ENCODE measurements at places on chromosomes 7 and 10.

- DNase-seq = no peak
Measured at GRCh38 chr10:810351-810846, 120.9 kb upstream of the DIP2C start.

DNA sequence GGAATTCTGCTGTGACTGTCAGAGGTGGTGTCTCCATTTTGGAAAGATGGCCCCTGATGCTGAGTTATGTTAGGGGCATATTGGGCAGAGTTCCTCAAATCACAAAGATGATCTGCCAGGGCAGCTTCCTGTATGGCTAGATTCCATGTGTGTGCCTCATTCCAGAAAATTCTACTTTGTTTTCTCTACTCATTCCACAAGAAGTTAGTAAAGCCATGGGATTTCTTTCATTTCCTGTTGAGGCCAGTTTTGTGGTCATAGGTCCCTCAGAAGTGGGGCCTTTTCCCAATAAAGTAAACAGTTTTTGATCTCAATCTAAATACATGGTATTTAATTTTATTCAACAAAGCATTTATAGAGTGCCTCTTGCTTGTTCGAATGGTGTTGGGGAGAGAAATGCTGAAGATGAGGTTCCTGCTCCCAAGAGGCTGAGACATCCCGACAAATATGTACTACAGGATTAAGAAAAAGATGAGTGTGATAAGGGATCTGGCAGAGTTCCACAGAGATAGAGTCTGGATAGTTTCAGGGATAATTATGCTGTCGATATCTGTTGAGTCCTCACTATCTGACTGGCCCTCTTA lies 33.0 kb downstream of the MINDY4 start:
- no peak for DNase-seq

- DNase-seq = peak; percentile 51
Measured at GRCh38 chr7:295155-296154, 5.5 kb downstream of the FOXL3 start.

DNA sequence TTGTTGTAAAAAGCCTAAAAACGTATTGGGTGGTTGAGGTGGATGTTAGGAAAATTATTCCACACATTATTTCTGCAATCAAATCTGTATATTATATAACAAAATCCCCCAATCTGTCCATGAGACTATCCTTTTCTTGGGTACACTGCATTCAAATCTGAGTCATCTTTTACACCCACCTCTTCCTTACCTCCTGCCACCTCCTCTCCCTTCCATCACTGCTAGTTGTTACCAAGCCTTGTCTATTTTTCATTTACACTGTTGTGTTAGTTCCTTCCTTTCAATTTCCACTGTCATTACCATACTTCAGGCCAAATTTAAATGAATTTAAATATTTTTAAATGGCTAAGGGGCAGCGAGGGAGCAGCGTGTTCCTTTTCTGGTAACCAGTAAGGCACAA lies 83.3 kb downstream of the ITGA8 start:
- no peak for DNase-seq

GRCh38 chr10:21273400-21273968 lies 252.0 kb downstream of the SKIDA1 start:
- no peak for DNase-seq

DNA sequence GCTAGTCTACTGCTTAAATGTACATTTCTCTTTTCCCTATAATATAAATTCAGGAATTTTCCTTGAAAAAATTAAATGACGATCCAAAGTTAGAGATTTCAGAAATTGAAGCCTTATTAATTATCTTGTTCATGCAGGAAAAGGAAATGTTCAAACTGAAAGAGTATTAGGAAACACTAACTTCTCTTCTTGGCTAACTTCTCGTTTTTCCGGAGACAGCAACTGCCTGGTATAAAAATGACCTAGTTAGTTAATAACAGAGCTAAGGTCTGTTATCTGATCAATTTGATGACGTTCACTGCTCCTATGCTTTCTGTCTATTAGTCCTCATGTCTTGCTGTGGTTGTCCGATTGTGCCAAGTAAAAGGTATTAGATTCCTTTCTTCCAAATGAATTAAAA lies 212.5 kb downstream of the DGKB start:
- no peak for DNase-seq

DNA sequence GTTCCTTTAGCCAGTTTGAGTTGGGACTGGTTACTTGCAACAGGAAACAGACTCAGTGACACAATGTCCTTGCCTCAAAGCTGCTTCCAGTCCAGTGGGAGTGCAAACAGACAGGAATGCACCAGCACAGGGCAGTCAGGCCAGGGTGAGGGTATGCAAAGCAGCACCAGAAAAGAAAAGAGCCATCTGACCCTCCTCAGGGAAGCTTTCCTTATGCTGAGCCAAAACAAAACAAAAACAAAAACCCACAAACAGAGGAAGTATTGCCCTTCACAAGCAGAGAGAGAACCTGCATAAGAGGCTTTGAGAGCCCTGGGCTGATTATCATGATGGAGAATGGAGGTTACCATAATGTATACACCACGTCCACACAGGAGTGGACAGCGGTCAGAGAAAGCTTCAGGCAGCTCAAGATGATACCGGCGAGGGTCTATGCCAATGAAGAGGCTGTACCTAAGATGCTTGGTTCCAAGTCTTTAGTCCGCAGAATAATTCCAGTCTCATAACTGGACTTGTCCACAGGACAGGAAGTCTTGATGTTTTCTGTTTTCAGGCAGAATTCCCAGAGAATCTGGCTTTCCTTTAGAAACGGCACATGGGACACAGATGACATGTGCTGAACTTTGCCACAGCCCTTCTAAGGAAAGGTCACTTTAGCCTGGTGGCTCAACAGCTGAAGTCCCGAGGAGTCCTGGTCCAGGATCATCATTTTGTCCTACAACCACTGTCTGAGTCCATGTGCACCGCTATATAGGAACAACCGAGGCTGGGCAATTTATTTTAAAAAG lies 263.3 kb downstream of the TNS3 start:
- DNase-seq = no peak

GRCh38 chr10:124697443-124697836 lies 46.7 kb downstream of the FAM53B start:
- peak; percentile 69 for DNase-seq

DNA sequence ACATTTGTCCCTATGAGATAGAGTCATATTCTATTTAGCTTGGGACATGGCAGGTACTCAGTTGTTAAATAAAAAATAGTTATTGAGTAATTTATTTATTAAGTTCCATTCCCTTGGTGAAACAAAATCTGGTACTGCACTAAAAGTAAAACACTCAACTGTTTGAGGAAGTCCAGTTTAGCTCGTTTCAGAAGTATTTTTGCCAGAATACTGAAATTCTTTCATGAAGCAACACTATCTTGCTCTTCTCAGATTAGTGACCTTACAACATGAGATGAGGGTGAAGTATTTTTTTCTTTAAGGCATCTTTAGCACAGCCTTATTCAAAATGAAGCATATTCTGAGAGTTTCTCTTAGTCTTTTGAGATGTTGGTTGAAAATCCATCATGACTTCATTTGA lies 106.0 kb downstream of the ZNF365 start:
- DNase-seq = no peak

GRCh38 chr7:153891990-153892389 lies 160.2 kb upstream of the DPP6 start:
- no peak for DNase-seq

DNA sequence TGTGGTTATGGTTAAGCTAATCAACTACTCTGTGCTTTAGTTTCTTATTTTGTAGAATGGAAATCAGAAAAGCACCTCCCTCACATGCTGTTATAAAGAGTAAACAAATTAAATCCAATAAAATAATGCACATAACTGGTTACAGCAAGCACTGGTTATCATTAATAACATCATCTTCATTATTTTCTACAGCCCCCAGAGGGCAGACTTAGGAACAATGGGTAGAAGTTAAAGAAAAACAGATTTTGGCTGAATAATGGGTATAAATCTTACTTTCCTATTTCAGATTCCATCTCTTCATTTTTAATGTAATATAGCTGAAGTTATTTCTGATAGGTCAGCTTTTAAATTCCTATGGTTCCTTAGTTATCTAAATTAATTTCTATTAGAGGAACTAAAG lies 126.5 kb downstream of the DOCK4 start:
- no peak for DNase-seq

- no peak for DNase-seq
Measured at GRCh38 chr7:138875794-138876193, 77.8 kb upstream of the ATP6V0A4 start.

DNA sequence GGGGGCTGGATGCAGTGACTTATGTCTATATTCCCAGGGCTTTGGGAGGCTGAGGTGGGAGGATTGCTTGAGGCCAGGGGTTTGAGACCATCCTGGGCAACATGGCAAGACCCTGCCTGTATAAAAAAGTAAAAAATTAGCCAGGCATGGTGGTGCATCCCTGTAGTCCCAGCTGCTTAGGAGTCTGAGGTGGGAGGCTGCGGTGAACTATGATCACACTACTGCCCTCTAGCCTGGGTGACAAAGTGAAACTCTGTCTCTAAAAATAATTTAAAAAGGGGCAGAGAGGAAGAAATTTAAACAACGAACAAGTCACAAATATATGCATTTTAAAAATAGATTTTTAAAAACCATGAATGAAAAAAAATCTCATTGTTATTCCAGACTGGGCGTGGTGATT lies 46.2 kb upstream of the FEZF1 start:
- DNase-seq = no peak

DNA sequence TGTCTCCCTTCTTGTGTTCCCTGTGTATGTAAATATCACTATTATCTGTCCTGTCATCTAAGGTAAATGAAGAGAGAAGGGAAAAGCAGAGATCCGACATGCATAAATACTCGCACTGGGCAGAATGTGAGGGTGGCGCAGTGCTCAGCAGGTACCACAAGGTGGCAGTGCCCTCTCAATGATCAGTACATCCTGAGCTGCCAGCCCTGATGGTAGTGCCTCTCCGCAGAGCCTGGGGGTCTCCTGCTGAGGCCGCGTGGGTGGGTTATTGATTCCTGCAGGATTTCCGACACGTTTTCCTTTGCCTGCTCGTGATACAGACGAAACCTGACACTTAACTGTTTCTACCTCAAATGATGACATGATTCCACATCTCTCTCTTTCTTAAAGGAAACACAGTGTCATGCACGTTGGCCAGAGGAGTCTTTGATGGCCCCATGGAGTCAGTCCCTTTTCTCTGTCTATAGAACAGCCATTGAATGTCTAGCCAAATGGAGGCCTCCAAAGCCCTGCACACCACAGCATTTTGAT lies 19.8 kb downstream of the RGR start:
- peak; percentile 85 for DNase-seq

DNA sequence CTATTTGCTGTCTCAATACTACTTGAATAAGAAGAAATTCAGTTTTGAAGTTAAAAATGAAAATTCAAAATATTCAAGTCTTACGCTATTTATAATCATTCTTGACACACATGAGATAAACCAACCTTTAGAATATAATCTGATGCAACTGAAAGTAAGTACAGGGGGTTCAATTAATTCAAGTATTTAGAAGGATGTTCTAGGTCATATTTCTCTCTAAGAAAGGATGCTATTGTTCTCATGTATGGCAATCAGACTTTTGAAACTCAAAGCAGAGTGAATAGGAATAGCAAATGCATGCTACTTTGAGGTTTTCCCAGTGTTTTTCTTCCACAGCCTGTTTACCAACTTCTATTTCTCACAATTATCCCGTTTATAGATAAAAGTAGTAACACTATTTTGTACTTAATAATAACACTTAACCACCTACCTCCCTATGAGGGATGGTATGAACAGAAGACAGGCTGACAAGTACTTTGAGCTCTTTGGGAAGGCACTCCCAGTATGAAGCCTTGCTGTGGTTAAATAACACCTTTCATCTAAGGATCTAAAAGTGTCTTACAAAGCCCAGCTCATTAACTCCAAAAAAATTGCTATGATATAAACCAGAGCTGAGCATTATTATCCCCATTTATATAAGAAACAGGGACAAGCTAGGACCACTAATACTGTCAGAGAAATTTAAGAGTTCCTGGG lies 18.0 kb upstream of the SPOCK2 start:
- DNase-seq = no peak

DNA sequence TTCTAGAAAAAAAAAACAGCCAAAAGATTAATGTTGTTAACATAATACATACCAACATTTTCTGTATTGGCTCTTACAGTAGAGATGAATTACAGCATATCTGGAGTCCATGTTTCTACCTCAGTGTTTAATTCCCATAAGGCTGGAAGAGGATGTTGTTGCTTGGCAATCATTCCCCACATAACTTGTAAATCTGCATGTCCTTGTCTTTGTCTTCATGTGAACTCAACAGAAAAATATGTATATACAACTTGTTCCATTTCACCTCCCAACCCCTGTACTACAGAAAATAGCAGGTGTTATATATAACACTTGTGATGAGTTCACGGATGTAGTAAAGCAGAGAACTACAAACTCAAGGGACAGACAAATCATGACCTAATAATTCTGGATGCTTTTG lies 160.9 kb upstream of the SEMA3C start:
- DNase-seq = no peak

DNA sequence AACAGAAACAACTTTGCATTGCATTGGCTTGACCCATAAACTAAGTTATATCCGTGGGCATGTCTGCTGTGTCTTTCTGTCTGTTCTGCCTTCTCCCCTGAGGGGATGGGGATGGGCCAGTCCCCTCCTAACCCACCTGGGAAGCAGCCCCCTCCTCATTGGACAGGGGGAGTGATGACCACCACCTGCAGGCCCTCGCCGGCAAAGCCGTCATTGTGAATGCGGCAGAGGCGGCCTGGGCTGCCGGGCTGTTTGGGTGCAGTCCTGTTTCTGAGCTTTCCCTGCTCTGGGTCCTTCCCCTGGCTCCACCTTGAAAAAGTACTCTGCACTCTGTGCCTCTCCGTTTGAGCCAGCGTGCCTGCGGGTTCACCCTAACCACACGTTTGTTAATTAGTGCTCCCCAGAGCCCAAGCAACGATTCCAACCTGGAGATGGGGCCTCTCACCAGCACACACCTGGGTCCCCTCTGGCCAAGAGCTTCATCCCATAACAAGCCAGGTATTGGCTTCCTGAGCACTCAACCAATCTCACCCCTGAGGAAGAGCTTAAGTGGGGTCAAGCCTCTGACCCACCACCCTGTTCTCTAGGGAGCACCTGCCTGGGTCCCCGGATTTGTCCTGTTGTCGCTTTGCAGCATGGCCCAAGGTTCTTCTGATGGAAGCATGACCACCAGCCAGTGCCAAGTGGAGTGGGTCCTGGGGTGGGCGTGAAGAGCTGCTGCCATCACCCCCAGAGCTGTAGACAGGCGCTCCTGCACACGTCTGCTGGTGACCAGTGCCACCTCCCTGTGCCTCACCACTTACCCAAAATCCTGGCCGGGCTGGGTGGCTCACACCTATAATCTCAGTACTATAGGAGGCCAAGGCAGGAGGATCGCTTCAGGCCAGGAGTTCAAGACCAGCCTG lies 39.4 kb upstream of the ZMIZ2 start:
- DNase-seq = peak; percentile 47

- no peak for DNase-seq
Measured at GRCh38 chr7:134946260-134946659, 40.0 kb upstream of the AGBL3 start.

GRCh38 chr10:86361156-86362128 lies 5.2 kb downstream of the GRID1 start:
- peak; percentile 48 for DNase-seq

GRCh38 chr7:43954524-43955228 lies 28.4 kb downstream of the UBE2D4 start:
- DNase-seq = no peak

DNA sequence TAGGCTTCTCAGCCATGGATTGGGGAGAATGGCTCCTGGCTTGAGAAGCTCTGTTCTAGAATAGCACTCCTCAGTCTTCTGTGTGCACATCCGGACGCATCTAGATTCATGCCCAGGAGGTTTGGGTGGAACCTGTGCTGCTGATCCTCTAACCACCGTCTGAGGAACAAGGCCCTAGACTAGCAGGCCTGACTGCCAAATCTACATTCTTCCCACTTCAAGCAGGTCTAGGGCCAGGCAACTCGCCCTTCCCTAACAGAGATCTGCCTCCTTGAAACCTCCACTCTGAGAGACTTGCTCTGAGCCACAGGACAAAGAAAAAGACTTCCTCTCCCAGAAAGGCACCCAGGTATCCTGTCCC lies 61.6 kb downstream of the KCNMA1 start:
- no peak for DNase-seq
